Cardiac fibroblast (primary cell): ENCODE measurements at places on chromosomes 16 and 17.

GRCh38 chr16:51757124-51757470, 606.0 kb upstream of the SALL1 start:
- DNase-seq, result no peak

- peak; percentile 69 for DNase-seq
Measured at GRCh38 chr17:75250009-75250471, 11.4 kb downstream of the GGA3 start.

DNA sequence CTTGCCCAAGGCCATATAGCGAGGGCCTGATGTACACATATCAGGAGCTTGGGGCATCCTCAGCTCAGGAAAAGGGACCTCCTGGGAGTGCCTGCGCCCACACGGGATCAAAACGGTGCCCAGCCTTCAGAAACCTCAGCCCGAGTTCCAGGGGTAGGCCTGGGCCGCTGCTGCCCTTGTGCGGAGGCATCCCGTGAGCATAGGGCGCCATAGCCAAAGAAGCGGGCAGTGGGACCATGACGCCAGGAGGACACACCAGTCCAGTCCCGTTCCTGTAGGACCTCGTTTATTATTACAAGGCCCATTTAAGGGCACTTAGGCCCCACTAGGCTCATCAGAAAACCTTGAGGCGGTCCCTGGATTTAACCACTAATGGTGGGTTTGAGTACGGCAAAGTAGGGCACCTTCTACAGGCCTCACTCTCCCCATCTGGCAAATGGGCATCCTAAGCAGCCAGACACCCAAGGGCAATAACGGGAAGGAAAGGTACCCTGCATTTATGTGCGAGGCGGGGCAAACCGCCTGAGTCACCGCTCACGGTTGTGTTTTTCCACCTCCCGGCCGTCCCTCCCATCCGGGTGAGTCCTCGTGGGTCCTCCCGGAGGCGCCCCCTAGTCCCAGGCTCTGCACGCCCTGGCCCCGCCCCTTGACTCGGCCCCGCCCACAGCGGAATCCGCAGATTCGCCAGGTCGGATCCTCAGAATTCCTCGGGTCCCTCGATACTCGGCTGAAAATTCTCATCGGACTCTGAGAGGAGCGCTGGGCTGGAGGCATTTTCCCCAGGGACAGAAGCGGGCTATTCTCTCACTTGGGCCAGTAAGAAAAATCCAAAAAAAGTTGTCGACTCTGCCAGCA, 726 bp upstream of the SETD1A start:
- peak; percentile 91 for DNase-seq

- DNase-seq, result no peak
Measured at GRCh38 chr17:66929591-66929990, 34.9 kb upstream of the CACNG4 start.

DNA sequence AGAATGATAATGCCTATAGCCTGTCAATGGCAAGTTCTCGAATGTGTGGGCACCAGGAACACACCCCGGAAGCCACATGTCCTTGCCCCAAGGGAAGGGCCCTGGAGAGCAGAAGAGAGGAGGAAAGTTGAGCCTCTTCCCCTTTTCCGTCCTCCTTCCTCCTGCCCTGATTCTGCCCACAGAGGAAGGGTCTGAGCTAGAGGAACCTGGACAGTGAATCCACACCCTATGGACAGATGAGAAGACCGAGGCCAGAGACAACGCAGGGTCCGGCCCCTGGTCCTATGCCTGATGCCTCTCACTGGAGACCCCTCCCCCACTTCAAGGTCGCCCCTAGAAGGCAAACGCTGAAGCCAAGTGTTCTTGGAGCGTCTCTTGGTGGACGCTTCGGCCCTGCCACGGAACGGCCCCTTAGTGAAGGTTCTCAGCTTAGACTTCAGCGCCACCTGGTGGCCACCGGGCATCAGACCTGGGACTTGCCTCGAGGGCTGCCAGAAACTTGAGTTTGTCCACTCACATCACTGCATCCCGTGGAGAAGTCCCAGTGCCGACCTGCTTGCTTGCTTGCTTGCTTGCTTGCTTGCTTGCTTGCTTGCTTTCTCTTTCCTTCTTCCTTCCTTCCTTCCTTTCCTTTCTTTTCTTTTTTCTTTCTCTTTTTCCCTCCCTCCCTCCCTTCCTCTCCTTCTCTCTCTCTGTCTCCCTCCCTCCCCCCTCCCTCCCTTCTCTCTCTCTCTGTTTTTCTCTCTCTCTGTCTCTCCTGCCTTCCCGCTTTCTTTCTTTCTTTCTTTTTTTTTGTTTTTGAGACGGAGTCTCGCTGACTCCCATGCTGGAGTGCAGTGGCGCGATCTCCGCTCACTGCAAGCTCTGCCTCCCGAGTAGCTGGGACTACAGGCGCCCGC, 20.6 kb upstream of the SPNS3 start:
- peak; percentile 93 for DNase-seq

DNA sequence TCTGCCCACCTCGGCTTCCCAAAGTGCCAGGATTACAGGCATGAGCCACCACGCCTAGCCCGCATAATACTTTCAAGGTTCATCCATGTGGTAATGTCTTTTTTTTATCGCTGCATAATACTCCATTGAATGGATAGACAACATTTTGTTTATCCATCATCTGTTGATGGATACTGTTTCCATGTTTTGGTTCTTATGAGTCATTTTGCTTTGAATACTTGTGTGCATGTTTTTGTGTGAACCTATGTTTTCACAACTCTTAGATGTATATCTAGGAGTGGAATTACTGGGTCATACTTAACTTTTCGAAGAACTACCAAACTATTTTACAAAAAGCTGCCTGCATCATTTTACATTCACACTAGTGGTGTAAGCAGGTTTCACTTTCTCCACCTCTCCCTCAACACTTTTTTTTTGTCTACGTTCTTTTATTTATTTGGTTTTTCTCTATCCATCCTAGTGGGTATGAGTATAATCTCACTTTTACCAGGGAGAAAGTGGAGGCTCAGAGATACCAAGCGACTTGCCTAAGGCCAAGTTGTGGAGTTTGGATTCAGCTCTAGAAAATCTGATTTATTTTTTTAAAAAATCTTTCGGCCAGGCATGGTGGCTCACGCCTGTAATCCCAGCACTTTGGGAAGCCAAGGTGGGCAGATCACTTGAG, 151.2 kb downstream of the CMIP start:
- DNase-seq, result peak; percentile 24

- DNase-seq, result peak; percentile 96
Measured at GRCh38 chr17:7716901-7717755, at the start of gene DNAH2. Gene DNAH2 (plus strand): TSS chr17:7717744. CDS start chr17:7719735, 1,991 bp downstream.

DNA sequence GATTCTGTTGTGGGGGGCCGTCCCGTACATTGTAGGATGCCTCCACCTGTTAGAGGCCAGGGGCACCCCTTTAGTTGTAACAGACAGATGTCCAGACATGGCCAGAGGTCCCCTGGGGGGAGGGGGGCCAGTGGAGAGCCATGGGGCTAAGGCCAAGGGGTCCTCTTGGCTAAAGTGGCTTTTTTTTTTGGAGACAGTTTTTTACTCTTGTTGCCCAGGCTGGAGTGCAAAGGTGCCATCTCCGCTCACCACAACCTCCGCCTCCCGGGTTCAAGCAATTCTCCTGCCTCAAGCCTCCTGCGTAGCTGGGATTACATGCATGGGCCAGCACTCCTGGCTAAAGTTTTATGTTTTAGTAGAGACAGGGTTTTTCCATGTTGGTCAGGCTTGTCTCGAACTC, 229.0 kb downstream of the CPPED1 start:
- no peak for DNase-seq

DNA sequence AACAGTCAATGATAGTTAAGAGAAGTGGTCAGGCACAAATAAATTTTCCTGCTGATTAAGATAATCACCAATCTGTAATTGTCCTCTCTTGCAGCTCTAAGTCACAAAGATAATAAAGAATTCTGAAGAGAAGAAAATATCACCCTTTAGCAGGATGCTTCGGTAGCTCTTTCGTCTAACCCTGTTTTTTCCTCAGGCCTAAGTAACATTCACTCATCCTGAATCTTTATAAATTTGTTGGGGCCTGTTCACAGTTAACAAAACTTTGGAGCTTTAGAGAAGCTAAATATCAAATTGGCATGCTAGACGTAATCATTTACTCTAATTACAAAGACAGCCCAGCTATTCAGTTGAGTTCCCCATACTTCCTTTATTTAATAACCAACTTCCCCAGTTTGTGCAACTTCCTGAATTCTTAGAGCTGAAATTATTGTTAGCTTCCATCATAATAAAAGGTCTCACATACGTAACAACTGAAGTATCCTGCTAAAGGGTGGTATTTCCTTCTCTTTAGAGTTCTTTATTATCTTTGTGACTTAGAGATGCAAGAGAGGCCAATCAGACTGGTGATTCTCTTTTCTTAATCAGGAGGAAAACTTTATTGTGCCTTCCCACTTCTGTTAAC, 118.6 kb downstream of the TANGO6 start:
- peak; percentile 41 for DNase-seq

DNA sequence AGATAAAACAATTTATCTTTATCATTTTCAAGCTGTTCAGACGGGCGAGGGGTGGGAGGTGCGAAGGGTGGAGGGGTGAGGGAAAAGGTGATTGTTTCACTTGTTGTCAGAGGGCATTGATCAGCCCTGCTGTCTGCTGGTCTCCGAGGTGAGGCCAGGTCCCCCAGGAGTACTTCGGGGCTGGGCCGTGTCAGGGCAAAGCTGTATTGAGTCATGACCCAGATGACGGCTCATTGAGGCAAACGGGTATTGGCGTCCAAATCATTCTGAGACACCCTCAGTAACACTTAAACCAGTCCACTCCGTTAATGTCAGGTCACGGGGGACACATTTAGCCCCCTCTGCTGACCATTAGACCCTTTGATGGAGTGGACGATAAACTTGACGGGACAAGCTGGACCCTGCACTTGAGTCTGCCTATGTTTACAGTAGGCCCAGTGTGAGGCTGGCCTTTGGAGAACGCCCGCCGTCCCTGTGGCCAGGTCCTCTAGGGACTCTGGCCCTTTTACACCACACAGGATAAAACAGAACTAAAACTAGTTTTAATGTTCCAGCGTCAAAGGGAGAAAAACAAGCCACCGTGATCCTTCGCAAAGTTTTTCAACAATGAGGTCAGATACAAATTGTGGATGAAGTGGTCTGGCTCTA, 502.2 kb upstream of the ZFHX3 start:
- no peak for DNase-seq

DNA sequence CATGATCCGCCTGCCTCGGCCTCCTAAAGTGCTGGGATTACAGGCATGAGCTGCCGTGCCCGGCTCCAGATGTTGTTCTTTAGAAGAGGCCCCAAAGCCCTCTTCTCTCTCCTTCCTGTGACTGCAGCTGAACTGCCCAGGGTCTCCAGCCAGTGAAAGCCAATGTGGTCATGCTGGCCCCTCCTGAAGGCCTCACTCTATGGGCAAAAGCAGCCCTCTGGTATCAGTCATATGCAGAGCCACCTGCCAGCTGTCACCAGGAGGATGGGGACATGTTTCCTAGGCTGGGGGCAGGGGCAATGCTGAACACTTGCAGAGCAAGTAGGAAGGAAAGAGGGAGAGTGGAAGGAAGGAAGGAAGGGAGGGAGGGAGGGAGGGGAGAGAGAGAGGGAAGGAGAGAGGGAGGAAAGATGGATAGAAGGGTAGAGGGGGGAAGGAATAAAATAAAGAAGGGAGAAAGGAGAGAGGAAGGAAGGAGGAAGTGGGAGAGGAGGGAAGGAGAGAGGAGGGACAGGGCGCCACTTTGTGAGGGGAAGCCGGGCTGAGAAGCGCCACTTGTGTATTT, 36.0 kb downstream of the SOCS3 start:
- no peak for DNase-seq

GRCh38 chr17:3167574-3167973, 29.7 kb upstream of the OR1A2 start:
- DNase-seq, result no peak

DNA sequence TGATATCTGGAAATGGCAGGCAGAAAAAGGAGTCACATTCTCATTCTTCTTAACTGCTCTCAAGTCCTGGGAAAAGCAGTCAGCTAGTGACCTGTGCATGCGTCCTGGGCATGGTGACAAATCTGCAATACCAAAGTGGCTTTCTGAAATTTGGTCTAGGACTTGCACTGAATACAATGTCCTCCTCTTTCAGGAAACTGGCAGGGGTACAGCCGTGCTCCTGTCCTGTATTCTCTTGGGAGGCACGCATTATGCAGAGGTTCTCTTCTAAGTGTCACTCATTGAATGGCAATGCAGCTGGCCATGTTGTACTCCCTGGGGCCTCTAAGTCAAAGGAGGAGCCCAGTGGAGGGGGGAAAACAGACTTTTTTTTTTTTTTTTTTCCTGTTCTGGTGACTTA, 10.6 kb downstream of the PHF12 start:
- DNase-seq, result no peak

- DNase-seq, result no peak
Measured at GRCh38 chr16:31228206-31228605, 11.3 kb upstream of the PYDC1 start.

- peak; percentile 20 for DNase-seq
Measured at GRCh38 chr17:74919440-74920305, 3.4 kb downstream of the USH1G start.
